ENCODE measurements at places on chromosomes 11 and 22. TPM values are rescaled to one million over a fixed set of nuclear protein-coding genes. Genes with fewer than 3 reads are reported as not detected.
A peak's percentile ranks its signal among the peaks of the same experiment; 100 is the strongest.

GRCh38 chr11:107605061-107606006, 14.4 kb downstream of the ELMOD1 start:
- DNase-seq = no peak

- no peak for DNase-seq
These were observed 5.7 kb upstream of the MUC5B start for GRCh38 chr11:1217151-1217550.

GRCh38 chr11:36153551-36153950, 135.7 kb downstream of the COMMD9 start:
- DNase-seq = no peak

- DNase-seq = no peak
These were observed 57.3 kb upstream of the CEP295 start for GRCh38 chr11:93604008-93604660.

- no peak for DNase-seq
These were observed 22.1 kb downstream of the THOC5 start for GRCh38 chr22:29531419-29531818.

- DNase-seq = no peak
These were observed 95.4 kb upstream of the TIMP3 start for GRCh38 chr22:32706149-32706548.

DNA sequence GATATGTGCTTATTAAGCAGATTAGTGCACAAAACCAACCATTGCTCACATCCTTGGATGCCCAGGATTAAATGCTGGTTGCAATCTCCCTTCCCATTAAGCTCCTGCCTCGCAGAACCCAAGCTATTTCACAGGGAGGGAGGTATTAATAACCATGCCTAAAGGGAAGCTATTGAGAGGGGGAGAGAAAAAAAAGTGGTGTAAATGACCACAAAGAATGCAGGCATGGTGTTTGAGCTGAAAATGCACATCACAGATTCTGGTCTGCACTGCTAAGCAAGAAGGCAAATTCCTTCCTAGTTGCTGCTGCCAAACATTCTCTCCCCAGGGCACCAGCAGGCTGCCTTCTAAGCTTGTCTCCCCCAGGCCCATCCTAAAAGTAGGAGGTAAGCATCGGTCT, 92.0 kb upstream of the ISX start:
- DNase-seq = no peak

DNA sequence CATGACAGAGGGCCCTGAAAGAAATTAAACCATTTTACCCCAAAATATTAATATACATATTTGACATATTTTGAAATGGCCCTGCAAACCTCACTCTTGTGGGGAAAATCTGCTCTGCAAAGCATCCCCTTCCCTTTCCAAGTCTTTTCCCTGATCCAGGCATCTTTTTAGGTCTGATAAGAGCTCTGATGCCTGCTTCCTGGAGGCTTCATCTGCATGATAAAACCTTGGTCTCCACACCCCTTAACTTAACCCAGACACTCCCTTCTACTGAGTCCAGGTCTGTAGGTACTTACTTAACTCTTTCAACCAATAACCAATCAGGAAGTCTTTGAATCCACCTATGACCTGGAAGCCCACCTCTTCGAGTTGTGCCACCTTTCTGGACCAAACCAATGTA, 1.8 kb upstream of the LGALS12 start:
- DNase-seq = no peak

DNA sequence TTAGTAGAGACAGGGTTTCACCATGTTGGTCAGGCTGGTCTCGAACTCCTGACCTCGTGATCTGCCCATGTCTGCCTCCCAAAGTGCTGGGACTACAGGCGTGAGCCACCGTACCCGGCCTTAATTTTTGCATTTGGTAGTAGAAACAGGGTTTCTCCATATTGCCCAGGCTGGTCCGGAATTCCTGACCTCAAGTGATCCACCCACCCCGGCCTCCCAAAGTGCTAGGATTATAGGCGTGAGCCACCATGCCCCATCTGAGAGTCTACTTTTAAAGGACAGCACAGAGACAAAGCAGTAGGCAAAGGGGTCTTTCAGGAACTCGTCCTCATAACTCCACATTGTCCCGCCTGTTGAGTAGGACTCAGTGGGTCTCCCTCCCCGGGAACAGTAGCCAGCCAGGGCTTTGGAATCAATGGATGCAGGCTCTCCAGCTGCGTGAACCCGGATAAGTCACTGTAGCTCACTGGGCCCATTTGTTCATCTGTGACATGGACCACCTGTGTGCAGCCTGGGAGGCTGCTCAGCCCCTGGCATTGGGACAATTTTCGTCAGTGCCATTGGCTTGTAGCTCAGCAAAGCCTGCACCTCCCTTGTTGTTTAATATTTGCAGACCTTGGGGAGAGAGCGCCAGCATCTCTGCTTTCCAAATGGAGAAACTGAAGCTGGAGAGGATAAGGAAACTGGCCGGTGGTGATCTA, 86.1 kb downstream of the ARHGAP8 start:
- no peak for DNase-seq

DNA sequence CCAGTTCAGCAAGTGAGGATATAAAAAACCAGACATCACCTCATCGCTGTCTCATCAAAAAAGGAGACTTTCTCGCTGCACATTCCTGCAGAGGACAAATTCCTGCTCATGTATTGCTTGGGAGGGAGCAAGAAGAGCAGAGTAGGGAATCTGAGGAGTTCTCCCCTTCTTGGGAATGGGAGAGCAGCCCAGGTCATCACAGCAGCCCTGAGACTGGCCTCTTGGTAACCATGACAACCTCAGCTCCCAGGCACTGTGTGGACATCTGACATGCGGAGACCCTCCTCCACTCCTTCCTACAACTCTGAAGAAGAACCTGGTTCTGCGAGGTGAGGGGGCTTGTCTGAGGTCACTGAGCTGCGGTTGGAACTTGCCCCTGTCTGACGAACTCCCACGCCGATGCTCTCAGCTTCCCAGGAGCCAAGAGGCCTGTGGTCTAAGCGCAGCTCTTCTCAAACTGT, 17.9 kb downstream of the RFPL1 start:
- no peak for DNase-seq

GRCh38 chr22:36328635-36329253, 59.0 kb downstream of the MYH9 start:
- DNase-seq = no peak

GRCh38 chr11:65084598-65085375, 765 bp downstream of the ZFPL1 start:
- peak; percentile 7 for DNase-seq

DNA sequence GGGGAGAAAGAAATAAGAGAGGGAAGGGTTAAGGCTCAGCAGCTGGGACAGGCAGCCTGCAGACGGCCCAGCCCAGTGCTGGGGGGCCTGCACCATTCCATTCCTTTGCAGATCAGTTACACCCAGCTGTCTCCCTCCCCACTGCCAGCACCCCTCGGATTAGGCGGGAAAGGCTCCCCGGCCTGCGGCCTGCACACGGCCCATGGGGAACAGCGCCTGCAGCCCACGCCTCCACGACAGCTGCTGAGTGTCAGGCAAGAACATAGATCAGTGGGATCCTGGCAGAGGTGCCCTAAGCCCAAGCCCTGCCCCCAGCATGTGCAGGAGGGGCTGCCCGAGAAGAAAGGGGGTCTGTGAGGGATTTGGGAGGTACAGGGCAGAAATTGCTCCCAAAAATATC, 65.8 kb upstream of the MYOD1 start:
- no peak for DNase-seq

- no peak for DNase-seq
These were observed 7.1 kb downstream of the SFI1 start for GRCh38 chr22:31503211-31503964.

DNA sequence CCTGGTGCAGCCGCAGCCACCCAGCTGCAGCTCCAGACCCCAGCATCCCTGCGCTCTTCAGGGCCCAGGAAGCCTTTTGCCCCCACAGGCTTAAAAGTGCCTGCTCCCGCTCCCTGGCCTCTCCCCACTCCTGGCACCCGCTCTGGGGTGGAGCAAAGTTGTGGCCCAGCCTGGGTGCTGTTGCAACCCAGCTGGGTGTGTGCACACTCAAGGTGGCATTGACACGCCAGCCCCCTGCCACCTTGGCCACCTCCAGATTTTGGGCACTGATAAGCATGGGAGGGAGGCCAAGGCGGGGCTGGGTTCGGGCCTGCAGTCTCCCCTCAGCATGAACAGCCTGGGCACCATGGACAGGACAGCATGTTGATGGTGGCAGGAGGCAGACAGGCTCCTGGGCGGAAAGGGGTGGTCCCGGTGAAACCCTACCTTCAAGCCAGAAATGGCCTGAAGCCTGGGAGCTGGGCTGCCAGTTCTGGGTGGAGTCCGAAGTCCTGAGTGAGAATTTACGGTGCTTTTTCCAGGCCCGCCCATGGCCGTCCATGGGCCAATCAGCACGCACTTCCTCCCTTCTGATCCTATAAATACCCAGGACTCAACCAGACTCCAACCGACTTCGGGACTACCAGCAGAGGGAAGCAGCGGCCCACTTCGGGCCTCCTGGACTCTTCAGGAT, 23.6 kb upstream of the RNASEH2C start:
- DNase-seq = no peak

- no peak for DNase-seq
These were observed 106.7 kb downstream of the MORC2 start for GRCh38 chr22:30861688-30862552.

DNA sequence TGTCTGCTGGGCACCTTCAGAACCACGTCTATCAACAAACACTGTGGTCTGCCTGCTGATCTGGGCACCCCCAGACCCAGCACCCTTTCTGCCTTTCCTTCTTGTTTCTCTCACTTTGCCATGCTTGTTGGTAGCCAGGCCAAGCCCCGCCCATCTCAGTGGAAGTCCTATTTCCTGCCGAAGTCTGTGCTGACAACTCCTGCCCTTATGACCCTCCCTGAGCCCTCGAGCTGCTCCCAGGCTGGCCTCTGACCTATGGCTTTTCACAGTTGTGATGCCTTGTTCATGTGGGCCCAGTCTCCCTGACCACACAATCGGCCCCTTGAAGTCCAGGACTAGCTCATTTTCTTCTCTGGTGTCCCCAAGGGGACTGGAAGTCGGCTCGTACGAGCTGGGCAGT, 132.1 kb downstream of the DSCAML1 start:
- no peak for DNase-seq

DNA sequence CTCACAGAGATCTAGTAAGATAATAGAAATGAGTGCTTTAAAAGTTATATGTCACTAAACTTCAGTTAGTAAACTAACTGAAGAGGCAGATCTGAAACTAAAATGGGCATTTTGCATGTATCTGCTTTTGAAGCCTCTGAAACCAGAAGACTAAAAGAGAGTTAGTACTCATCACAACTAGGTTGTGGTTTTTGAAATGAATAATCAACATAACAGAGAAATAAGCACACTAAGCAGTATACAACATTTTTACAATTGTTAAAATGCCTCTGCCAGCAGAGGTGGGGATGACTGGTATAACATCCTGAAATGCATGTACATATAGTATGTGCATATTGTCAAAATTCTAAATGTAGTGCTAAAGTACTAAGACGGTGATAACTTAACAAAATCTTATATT, 564.5 kb downstream of the DLG2 start:
- DNase-seq = no peak

- peak; percentile 78 for DNase-seq
These were observed 12.1 kb upstream of the NFAM1 start for GRCh38 chr22:42444077-42444904.

DNA sequence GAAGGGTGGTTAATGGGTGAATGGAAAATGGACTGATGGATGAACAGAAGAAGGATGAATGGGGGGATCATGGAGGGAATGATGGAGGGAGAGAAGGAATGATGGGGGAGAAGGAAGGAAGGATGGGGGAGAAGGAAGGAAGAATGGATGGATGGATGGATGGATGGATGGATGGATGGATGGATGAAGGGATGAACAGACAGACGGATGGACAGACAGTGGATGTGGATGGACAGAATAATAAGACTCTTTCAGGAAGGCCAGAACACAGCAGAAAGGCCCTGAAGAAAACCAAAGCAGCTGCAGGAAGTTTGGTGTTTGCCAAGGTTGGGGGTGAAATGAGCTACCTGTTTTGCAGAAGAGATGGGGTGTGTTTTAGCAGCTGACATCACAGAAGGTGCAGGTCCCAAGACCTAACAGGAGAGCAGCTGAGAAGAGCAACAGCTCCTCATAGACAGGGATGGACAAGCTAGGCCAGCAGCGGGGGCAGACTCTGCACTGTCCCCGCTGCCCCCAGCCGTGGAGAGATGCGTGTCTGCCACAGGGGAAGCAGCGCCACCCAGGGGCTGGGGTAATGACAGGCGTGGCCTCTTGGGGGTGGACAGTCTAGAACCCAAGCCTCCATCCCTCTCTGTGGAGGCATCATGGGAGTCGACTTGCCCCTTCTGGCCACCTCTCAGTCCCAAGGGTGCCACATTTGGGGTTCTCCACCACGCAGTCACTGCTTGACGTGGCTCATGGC, 17.9 kb downstream of the C1QTNF6 start:
- no peak for DNase-seq

DNA sequence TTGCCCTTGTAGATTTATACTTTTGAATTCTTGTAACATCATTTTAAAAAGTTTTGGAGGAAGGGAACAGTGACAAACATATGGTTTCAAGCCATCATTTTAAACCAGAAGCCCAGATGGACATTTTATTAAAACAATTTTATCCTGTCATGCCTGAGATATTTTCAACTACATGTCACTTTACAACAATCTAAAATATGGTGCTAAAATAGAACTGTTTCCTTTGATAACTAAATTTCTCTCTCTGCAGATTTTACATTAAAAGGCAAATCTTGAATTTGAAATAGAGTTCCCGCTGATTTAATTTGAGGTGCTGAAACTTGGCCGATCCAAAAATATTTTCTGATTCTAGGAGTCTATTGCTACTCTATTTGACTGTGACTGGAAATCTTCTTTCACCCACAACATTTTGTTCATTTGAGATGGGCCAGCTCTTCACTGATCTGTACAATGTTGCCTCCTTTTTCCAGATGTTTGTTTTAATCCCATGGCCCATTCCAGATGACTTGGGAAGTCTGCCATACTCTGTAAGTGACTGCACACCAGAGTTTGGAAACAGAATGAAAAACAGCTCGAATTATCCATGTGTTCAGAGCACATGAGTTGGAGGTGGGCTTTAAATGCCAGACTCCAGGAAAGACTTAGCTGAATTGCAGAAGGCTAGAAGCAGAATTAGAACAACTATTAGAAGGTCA, 402.5 kb downstream of the TMEM135 start:
- DNase-seq = no peak

DNA sequence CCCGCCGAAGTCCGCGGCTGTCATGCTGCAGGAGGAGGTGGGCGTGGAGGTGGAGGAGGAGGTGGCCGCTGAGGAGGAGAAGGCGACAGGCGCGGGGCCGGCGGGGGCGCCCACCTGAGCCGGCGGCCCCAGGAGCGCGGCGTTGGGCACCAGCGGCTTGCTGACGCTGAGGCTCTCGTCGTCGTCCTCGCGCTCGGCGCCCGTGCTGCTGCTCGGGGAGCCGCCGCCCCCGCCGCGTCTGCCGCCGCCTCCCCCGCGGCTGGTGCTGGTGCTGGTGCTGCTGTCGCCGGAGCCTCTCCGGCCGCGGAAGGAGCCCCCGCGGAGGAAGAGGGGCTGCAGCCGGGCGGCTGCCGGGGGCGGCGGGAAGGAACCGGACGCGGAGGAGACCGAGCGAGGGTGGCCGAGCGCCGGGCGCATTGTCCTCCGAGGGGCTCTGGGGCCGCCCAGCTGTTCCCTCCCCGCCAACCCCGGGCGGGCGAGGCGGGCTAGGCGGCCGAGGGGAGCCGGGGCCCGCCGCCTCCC, 388 bp downstream of the TMEM121B start:
- DNase-seq = no peak

Gene GTSE1
- 18.4 TPM for polyA plus RNA-seq

Gene FAM227A
- 5.3 TPM for polyA plus RNA-seq

Gene ANGPTL5
- polyA plus RNA-seq = not detected

Gene IGLL5
- polyA plus RNA-seq = not detected

Gene SLC22A12
- polyA plus RNA-seq = 5.1 TPM

Gene PIM3
- polyA plus RNA-seq = 18.1 TPM

Gene OR8D2
- polyA plus RNA-seq = not detected

Gene TRIM49
- polyA plus RNA-seq = not detected

Gene RTL10
- 19.4 TPM for polyA plus RNA-seq

Gene HPX
- 3.3 TPM for polyA plus RNA-seq
